ENCODE measurements at places on chromosomes 6 and 20. TPM values are rescaled to one million over a fixed set of nuclear protein-coding genes. Genes with fewer than 3 reads are reported as not detected.

DNA sequence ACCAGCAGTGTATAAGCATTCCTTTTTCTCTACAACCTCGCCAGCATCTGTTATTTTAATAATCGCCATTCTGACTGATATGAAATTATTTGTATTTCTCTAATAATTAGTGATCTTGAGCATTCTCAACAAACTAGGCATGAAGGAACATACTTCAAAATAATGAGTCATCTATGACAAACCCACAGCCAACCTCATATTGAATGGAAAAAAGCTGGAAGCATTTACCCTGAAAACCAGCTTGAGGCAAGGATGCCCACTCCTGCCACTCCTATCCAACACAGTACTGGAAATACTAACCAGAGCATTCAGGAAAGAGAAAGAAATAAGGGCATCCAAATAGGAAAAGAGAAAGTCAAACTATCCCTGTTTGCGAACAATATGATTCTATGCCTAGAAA lies 390.6 kb upstream of the ID4 start:
- no peaks in the 10 kb centered on the region for H3K36me3 ChIP-seq
- no peaks in the 10 kb centered on the region for H3K27me3 ChIP-seq
- no peak for DNase-seq
- peaks cover 4% of the 10 kb centered on the region for H3K4me1 ChIP-seq

The ZNF322 gene
- 32.0 TPM for total RNA-seq

GRCh38 chr6:160269023-160269521 lies 10.5 kb upstream of the SLC22A2 start:
- no peaks in the 10 kb centered on the region for H3K36me3 ChIP-seq
- H3K4me3 ChIP-seq, result no peak overlapping the region
- H3K4me1 ChIP-seq, result peaks cover 4% of the 10 kb centered on the region

GRCh38 chr6:68941345-68941744 lies 306.3 kb downstream of the ADGRB3 start:
- no peak overlapping the region for H3K27ac ChIP-seq
- H3K27me3 ChIP-seq, result peaks cover 17% of the 10 kb centered on the region
- H3K36me3 ChIP-seq, result no peaks in the 10 kb centered on the region
- no peak for DNase-seq

The GSTA1 gene
- total RNA-seq, result not detected

DNA sequence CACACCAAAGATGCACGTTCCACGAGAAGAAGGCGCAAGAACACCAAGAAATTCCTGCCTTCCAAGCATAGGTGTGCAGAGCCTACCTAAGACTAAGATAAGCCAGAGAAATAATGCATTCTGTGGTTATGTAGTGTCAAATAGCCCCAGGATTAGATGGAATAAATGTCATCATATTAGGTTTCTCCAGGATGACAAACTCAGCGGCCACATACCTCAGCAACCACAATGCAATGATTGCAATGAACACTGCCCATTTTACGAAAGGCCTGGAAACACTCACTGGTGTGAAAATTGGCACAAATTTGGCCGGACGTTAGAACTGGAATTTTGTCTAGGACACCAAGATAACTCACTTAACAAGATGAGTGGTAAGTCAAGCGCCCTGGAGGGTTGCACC lies 129.7 kb downstream of the SLC22A3 start:
- peaks cover 25% of the 10 kb centered on the region for H3K36me3 ChIP-seq
- H3K27ac ChIP-seq, result no peak overlapping the region
- no peaks in the 10 kb centered on the region for H3K4me1 ChIP-seq
- no peak for DNase-seq
- no peak overlapping the region for H3K4me3 ChIP-seq
- no peaks in the 10 kb centered on the region for H3K27me3 ChIP-seq

The CEP250 gene
- 43.6 TPM for total RNA-seq

The MYLK2 gene
- 1.3 TPM for total RNA-seq

The ADGRG6 gene
- 2.5 TPM for total RNA-seq

GRCh38 chr6:136404627-136405419 lies 115.2 kb upstream of the BCLAF1 start:
- DNase-seq, result no peak
- peaks cover 1% of the 10 kb centered on the region for H3K36me3 ChIP-seq

DNA sequence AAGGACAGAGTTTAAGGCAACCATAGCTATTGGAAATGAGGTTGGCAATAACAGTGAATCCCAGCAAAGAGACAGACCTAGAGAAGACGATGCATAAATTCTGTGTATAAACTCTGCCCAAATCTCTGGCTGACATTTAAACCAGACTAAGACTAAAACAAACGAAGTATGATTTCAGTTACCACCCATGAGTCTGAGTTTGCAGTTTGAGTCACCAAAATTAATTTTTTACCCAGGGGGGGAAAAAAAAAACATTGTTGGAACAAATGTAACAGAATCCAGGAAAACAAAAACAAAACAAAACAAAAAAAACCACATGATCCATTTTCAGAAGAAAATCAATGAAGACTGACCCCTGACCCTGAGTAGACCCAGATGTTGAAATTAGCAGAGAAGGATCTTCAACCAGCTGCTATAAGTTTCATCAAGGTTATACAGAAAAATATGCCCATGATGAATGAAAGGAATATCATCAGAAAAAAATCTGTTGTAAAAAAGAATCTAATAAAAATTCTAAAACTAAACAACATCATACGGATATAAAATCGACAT lies 190.8 kb downstream of the GMDS start:
- H3K4me1 ChIP-seq, result peaks cover 12% of the 10 kb centered on the region
- H3K36me3 ChIP-seq, result peaks cover 7% of the 10 kb centered on the region
- H3K27me3 ChIP-seq, result no peaks in the 10 kb centered on the region
- no peak overlapping the region for H3K27ac ChIP-seq
- H3K4me3 ChIP-seq, result no peak overlapping the region

GRCh38 chr6:151275566-151275965 lies 35.8 kb downstream of the AKAP12 start:
- H3K27me3 ChIP-seq, result no peaks in the 10 kb centered on the region
- H3K36me3 ChIP-seq, result no peaks in the 10 kb centered on the region
- DNase-seq, result no peak
- H3K4me3 ChIP-seq, result no peak overlapping the region

DNA sequence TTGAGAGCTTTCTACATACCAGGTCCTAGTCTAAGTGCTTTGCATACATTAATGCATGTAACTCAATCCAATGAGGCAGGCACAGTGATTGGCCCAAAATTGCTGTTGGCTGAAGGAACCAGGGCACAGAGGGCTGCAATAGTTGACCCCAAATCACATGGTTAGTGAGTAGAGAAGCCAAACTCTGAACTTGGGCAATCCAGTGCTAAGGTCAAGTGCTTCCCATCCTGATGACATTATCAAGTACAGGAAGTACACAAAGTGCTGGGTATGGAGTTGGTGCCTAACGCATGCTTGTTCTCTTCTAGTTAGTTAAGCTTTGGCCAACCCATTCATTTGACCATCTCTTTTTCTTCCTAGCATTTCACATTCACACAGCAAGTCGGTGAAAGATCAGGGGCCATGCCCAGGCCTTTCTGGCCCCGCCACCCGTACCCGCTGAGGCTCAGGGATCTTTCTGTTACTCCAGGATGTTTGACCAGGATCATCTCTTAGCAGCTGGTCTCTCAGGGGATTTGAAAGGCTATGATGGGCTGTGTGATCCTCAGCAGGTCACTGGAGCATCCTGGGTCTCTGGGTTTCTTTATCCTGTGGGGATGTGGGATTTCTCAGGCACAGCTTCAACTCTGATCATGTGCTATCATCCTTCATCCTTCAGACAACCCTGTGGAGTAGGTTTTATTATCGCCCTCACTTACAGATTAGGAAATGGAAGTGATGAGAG lies 7.0 kb downstream of the KCNB1 start:
- H3K27me3 ChIP-seq, result peaks cover 44% of the 10 kb centered on the region
- no peak for DNase-seq
- no peaks in the 10 kb centered on the region for H3K36me3 ChIP-seq
- no peak overlapping the region for H3K4me3 ChIP-seq

GRCh38 chr20:60650087-60650486 lies 602.0 kb upstream of the CDH4 start:
- peaks cover 4% of the 10 kb centered on the region for H3K36me3 ChIP-seq
- no peak for DNase-seq
- H3K27me3 ChIP-seq, result no peaks in the 10 kb centered on the region
- H3K4me1 ChIP-seq, result no peaks in the 10 kb centered on the region
- no peak overlapping the region for H3K27ac ChIP-seq

GRCh38 chr20:5996765-5997164 lies 46.3 kb downstream of the MCM8 start:
- no peak overlapping the region for H3K4me3 ChIP-seq
- H3K27me3 ChIP-seq, result no peaks in the 10 kb centered on the region
- DNase-seq, result no peak

DNA sequence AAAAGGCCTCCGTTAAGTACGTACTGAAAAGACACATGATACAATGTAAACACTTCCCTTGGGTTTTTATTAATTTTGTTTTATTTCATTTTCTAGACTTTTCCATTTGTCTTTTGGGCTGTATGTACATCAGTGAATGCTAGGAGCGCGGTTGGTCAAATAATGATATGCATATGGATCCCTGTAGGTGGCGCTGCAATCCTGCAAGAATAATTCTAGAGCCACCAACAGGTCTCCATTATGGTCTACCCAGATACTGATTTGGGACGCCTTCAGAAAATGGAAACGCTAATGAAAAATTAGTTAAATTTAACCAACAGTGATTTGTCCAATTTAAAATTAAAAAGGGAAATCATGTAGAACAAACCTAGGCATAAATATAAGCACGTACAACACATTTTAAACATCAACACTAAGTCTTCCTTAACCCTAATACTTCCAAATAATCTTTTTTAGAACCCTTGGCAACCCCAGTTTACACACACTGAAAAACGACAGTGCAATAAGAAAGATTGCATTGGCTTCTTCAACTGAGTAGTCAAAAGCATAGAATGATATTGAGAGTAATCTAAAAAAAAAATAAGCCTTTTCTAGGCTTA lies 433.5 kb downstream of the RFPL4B start:
- peak overlapping the region; percentile 23 for H3K4me3 ChIP-seq
- H3K36me3 ChIP-seq, result peaks cover 4% of the 10 kb centered on the region
- no peak for DNase-seq
- peak overlapping the region; percentile 9 for H3K27ac ChIP-seq

The GPR6 gene
- total RNA-seq, result not detected

GRCh38 chr6:170203212-170203611 lies 87.7 kb downstream of the DLL1 start:
- H3K36me3 ChIP-seq, result no peaks in the 10 kb centered on the region
- no peak overlapping the region for H3K27ac ChIP-seq
- peaks cover 13% of the 10 kb centered on the region for H3K27me3 ChIP-seq
- H3K4me3 ChIP-seq, result no peak overlapping the region
- H3K4me1 ChIP-seq, result no peaks in the 10 kb centered on the region

GRCh38 chr6:30847421-30847970 lies 36.8 kb upstream of the DDR1 start:
- peaks cover 48% of the 10 kb centered on the region for H3K4me1 ChIP-seq
- H3K36me3 ChIP-seq, result no peaks in the 10 kb centered on the region
- no peak for DNase-seq
- H3K27me3 ChIP-seq, result no peaks in the 10 kb centered on the region
- H3K4me3 ChIP-seq, result no peak overlapping the region

- H3K27me3 ChIP-seq, result no peaks in the 10 kb centered on the region
- peaks cover 19% of the 10 kb centered on the region for H3K4me1 ChIP-seq
Measured at GRCh38 chr6:70413992-70414494, 735 bp downstream of the FAM135A start.

DNA sequence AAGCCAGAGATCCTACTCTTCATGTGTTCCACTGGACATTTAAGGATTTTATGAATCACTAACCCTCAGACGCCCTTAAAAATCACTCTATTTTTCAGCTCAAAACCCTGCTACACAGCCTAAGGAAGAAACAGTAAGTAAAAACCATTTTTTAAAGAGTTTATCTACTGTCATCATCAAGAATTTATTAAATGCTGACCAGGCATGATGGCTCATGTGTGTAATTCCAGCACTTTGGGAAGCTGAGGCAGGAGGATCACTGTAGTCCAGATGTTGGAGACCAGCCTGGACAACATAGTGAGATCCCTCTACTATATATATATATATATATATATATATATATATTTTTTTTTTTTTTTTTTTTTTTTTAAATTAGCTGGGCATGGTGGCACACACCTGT lies 124.2 kb upstream of the ID4 start:
- H3K36me3 ChIP-seq, result no peaks in the 10 kb centered on the region
- H3K4me3 ChIP-seq, result no peak overlapping the region
- no peak overlapping the region for H3K27ac ChIP-seq
- H3K27me3 ChIP-seq, result no peaks in the 10 kb centered on the region
- peaks cover 26% of the 10 kb centered on the region for H3K4me1 ChIP-seq

GRCh38 chr6:154506582-154506981 lies 3.9 kb downstream of the CNKSR3 start:
- H3K4me1 ChIP-seq, result peaks cover 24% of the 10 kb centered on the region
- H3K36me3 ChIP-seq, result peaks cover 3% of the 10 kb centered on the region
- DNase-seq, result no peak
- no peaks in the 10 kb centered on the region for H3K27me3 ChIP-seq
- no peak overlapping the region for H3K4me3 ChIP-seq
- H3K27ac ChIP-seq, result no peak overlapping the region

DNA sequence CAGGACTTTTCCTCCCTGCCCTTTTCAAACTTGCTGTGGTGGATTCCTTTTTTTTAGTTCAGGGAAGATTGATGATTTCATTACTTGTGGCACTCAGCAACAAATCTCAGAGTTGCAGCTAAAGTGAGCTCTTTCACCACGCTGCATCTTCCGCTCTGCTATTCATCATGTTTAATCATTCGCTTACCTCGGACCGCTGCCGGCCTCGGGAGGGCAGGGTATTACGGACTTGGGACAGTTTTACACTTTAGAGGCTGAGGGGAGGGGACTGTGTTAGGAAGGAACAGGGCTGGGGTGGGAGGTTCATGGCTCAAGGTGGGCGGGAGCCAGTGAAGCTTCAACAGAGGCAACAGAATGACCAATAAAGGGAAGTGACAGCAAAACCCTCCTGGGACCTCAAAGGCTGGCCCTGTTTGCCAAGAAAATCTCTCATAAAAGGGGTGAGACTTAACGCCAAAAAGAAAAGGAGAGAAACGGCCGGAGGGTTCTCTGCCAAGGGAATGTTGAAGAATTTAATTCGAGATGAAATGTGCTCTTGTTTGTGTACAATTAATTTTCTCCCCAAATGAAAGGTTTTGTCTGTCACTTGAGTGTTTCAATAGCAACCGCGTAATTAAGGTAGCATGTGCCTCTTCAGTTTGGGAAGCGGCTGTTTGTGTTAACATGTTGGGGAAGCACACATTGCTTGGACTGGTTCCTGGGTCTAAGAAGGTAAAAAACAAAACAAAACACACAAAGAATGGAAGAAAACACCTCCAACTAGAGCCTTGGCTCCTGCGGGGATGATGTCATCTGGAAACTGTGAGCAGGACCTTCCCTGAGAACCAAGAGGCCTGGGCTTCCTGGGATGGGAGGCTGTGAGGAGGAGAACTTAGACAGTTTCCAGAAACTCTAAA lies 72.5 kb upstream of the SULF2 start:
- peaks cover 2% of the 10 kb centered on the region for H3K36me3 ChIP-seq
- peaks cover 3% of the 10 kb centered on the region for H3K4me1 ChIP-seq
- no peak for DNase-seq
- H3K27me3 ChIP-seq, result peaks cover 9% of the 10 kb centered on the region

DNA sequence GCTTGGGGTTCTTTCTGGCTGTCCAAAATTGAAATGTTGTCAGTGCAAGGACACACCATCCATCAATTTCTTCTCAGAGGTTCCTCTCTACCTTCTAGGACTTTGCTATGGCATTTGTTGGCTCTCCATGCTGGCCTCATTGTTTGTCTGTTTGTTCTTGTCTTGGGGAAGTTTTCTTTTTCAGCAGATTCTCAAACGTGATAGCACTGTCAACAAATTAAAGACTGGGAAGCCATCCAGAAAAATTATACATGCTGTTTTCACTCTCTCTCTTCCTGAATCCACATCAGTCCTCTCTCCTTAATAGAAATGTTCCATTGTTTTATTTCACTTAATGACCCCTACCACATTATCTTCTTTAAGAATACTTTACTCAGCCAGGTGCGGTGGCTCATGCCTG lies 130.4 kb downstream of the PCSK2 start:
- H3K27ac ChIP-seq, result no peak overlapping the region
- no peak overlapping the region for H3K4me3 ChIP-seq

GRCh38 chr6:127971945-127972391 lies 71.1 kb upstream of the THEMIS start:
- no peaks in the 10 kb centered on the region for H3K27me3 ChIP-seq
- peaks cover 37% of the 10 kb centered on the region for H3K36me3 ChIP-seq
- H3K27ac ChIP-seq, result no peak overlapping the region

The KCNK15 gene
- total RNA-seq, result 0.59 TPM
